ENCODE measurements at places on chromosomes 12 and 14. TPM values are rescaled to one million over a fixed set of nuclear protein-coding genes. Genes with fewer than 3 reads are reported as not detected.

GRCh38 chr12:175250-175649 lies 38.7 kb downstream of the SLC6A12 start:
- DNase-seq: no peak

GRCh38 chr12:2076196-2076570 lies 23.4 kb downstream of the CACNA1C start:
- DNase-seq: no peak

DNA sequence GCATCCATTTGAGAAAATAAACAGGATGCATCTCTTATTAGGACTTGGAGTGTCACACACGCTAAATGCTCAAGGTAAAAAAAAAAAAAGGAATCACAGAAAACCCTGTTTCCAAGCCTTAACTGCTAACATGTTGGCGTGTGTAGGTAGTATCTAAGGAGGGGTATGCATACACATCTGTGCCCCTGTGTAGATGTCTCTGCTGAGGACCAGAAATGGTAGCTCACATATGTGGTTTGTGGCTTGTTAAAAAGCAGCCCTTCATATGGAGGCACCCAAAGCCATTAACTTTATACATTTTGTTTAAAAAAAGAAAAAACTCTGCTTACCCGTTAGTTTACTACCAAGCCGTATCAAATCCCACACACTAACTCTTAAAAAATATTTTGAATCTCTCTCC lies 314.1 kb downstream of the SNAPC1 start:
- no peak for DNase-seq

DNA sequence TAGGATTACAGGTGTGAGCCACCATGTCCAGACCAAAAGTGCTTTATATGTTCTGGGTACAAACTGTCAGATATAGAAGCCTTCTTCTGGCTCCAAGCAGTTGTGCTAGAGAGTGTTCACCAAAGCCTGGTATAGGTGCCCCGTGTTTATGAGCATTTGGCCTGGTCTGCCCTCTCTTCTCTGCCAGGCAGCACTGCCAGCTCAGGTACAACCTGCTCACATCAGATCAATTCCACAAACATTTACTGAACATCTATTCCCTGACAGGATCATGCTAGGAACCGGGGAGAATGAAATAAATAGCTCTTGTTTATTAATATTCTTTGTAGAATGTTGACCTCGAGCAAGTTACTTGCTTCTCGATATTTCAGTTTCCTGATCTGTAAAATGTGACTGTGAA lies 20.0 kb upstream of the SOCS2 start:
- no peak for DNase-seq

DNA sequence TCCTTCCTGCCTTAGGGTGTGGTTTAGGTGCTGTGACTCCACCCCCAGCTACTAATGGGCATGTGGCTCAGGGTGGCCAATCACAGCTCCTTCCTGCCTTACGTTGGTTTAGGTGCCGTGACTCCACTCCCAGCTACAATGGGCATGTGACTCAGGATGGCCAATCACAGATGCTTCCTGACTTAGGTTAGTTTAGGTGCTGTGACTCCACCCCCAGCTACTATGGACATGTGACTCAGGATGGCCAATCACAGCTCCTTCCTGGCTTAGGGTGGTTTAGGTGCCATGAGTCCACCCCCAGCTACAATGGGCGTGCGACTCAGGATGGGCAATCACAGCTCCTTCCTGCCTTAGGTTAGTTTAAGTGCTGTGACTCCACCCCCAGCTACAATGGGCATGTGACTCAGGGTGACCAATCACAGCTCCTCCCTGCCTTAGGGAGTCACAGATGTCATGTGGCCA lies 163.9 kb downstream of the TBX5 start:
- no peak for DNase-seq

- DNase-seq: peak; percentile 77
Observed at GRCh38 chr14:88551094-88551870, 3.5 kb downstream of the PTPN21 start.

DNA sequence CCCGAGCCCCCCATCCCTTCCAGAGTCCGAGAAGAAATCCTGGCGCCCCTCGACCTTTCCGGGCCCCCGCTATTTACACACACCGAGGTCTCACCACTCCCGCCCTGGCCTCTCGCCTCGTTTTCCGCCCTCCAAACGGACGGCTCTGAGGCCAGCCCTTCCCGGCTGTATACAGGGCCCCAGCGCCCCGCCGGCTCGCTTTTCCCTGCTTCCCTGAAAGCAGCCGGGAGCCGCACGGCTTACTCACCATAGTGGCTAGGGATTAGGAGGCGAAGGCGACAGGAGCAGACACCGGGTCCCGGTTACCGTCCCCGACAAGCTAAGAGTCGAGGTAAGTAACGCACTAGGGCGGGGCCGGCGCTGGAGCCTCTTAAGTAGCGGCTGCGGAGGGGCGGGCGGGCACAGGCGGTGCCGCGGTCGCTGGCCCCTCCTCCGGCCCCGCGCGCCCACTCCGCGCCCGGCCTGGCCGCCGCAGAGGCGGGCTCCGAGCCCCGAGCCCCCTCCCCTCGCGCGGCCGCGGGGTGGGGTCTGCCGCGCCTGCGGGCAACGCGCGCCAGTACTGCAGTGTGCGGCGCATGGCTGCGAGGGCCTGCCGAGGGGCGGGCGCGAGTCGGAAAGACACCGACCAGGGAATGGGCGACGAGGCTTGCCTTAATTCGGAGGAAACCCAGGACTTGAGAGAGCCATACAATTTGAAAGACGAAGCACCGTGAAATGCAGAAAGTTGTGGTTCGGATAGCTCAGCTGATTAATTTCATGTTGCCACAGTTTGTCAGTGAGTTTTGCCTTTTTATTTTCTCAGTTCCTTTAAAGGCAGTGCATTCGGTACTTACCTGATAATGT lies at the start of gene TUBA1B:
TSS of gene TUBA1B (minus strand) at position 345 of the 843 bp plus-strand sequence. CDS start at position 250, 95 bp downstream.
- peak; percentile 98 for DNase-seq

DNA sequence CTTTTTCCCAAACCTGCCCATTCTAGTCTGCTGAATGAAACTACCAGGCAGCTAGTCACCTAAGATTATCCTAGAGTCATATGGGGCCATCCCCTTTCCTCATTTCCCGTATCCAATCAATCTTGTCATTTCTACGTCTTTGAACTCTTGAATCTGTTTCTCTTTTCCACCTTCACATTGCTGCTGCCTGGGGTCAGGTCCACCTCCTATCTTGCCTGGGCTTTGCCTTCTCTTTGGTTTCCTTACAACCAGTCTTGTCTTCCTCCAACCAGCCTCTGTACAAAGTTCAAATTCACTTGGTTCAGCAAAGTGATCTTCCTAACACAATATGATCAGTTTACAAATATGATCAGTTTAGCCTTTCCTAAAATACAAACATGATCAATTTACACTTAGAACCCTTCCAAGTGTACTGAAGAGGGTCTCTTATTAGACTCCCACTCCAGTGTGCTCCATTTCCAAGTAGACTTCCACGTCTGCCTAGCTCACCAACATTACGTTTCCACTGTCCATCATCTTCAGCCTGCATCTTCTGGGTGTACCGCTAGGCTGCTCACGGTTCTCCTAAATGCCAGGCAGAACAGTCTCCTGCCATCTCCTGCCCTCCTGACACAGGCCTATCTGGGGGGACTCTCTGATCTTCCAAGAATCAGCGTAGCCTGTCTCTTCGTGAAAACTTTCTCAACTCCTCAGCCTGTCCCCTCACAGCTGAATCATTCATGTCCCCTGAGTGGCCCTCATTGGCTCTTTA lies 4.1 kb upstream of the ACVR1B start:
- no peak for DNase-seq

DNA sequence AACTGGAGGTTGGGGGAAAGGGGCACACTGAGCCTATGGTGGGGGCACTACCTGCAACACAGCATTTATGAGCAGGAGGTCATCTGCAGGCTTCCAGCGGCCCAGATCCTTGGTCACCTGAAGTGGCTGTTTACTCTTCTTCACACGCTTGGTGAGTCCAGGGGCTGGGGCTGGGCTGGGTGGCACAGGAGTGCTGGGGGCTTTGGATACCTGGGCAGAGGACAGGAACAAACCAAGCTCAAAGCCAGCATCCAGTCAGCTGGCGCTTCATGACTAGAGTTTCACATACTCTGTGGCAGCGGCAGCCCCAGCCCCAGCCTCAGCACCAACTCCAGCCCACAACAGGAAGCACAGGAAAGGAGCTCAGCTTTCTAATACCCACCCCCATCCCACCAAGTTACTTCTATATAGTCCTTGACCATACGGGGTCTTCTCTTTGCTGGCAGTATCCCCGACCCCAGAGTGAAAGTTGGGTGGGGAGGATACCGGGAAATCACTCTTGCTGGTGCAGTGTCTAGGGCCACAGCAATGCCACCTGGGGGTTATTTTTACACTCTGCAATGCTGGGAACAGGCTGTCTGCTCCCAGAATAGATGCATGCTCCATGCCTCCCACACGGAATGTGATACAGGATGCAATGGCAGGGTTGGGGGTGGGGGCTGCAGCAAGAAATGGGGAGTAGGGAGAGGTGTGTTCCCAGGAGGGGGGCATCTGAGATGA lies 3.1 kb downstream of the MCRS1 start:
- no peak for DNase-seq

The BICD1 gene
- total RNA-seq: 20.3 TPM

The RPGRIP1 gene
- total RNA-seq: 3.4 TPM

The ERBB3 gene
- total RNA-seq: 8.8 TPM

The CALCOCO1 gene
- total RNA-seq: 46.0 TPM

The CD163L1 gene
- total RNA-seq: 0.22 TPM

The GPR162 gene
- total RNA-seq: 10.0 TPM

All from neural progenitor cell (in vitro differentiated cells).